ENCODE measurements at places on chromosomes 7 and 10.

DNA sequence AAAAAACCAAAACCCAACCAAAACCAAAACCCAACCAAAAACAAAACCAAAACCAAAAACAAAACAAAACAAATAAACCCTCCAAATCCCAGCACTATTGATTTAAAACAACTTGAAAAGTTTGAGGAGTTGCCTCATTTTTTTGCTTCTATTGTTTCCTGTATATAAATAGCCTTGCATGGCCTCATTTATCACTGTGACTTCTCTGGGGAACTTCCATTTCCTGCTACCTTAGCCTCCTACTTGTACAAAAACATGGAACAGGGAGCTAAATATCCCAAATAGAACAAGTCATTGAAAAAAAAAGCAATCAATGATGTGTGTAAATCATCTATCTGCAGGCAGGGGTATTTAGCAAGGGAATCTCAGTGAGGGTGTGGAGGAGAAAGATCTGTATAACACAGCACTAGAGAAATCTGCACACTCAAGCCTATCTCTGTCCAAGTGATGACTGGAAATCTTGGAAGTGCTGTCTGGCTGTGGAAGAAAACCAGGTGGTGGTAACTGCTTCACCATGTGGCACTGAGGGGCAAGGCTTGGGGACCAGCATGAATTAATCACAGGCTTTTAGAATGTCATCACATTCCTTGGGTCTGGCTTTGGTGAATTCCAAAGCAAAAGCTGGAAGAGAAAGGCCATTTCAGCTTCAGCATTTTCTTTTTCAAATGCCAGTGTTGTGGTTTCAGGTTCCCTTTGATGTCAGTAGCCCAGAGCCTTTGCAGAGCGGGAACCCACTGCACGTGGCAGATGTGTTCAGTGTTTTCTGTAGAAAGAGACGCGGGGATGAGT is 349.5 kb upstream of the ZNF32 start:
- DNase-seq: no peak

DNA sequence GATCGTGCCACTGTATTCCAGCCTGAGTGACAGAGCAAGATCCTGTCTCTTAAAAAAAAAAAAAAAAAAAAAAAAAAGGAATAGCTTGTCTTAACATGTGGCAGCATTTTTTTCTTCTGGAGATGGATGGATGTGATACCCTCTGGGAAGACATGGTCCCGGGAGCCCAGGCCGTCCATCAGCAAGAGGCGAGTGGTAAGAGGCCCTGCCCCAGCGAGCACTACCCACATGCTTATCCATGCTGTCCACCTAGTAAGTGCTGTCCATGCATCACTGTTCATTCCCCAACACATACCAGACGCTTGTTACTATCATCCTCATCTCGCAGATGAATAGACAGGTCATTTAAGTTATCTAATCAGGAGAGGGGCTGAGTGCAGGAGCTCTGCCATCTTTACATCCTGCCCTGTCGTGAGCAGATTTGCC is 12.9 kb downstream of the ATP6V1F start:
- DNase-seq: no peak

- no peak for DNase-seq
These were observed 41.8 kb downstream of the STK32C start for GRCh38 chr10:132265890-132266496.

GRCh38 chr7:19117870-19118608 is 603 bp upstream of the TWIST1 start:
- DNase-seq: no peak

Data from NCI-H2107 (cell line).